Activated CD4-positive, alpha-beta T cell treated with anti-CD3 and anti-CD28 coated beads, Interleukin-2, Interleukin-6, amounts not matched to agents 100 ng/mL and 50 ng/mL, durations not matched to agents 16 hours and 8 hours (primary cell): ENCODE measurements at places on chromosomes 2 and 18.

DNA sequence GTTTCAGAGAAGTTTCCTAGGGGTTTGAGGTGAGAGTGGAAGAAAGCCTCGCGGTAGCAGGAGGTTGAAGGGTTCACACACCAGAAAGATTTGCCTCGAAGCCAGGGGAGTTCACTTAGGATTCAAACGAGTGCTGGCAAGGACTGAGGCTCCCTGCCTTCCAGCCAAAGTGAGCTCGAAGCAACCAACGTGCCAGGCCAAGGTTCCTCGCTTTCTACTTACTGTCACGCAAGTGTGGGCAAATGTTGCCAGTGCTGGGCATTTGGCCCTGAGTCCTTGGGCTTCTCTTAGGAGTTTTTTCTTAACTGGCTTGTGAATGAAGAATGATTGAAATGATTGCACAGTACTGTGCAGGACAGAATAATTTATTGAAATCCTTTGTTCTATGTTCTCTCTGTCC, 53.6 kb downstream of the TMEM178A start:
- no peak for DNase-seq

- DNase-seq = no peak
Observed at GRCh38 chr18:7116001-7116730, 1.4 kb downstream of the LAMA1 start.

DNA sequence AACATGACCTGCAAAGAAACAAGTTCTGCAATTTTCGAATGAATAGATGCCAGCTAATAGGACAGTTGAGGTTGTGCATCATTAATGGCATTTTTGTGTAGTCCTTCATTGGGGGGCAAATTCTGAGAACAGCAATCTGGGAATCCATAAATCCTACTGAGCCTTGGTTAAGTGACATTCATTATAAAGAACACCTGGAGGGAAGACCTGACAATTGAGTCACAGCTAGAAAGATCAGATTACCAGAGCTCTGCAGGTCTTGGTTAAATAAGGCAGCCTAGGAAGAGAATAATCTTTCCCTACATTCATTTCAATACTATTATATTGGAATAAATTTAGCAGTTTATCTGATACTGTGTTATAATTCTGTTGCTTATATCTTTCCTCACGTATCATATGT, 14.3 kb downstream of the KCNH7 start:
- DNase-seq = no peak

DNA sequence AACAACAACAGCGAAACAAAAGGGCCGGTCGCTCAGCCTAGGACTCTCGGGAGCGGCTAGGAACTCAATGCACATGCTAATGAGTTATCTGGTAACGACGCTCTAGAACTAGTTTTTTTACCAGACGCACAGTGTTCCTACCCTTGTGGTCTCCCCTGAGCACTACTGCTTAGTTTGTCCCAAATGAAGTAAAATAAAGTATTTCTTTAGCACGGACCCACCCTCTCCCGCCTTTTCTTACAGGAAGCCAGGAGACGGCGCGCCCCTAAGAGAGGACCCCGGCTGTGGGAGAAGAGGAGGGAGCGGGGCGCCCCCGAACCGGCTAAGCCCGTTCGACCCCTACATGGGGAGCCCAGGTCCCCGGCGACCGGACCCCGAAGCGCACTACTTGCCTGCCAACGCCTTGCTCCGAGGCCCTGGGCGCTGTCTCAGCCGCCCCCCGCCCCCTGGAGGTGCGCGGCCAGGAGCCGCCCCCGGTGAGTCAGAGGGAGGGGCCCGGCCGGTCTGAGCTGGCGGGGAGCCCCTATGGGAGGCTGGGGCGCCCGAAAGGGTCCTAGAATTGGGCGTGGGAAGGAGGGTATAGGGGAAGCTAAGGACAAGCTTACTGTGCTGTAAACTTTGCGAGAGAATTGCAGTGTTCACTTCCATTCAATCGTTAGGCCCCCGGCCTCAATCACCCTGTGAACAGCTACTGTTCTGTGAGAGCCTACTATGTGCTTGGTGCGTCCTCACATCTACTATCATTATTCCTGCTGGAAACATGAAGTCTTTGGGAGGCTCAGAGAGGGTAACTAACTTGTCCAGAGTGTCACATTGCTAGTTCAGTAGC, 3.6 kb upstream of the CAPG start:
- no peak for DNase-seq

DNA sequence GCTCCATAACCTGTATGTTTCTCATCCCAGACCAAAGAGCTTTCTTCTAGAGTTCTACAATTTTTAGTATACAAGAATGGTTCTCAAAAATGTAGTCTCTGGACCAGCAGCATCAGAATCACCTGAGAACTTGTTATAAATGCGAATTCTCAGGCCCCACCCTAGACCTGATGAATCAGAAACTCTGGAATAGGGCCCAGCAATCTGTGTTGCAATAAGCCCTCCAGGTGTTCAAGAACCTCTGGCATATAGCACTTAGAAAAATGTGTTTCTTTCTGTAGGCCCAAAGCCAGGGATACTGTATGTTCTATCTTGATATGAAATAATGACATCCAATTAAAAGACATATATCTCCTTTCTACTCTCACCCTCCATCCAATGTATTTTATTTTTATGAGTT, 10.4 kb downstream of the PAIP2B start:
- DNase-seq = no peak

DNA sequence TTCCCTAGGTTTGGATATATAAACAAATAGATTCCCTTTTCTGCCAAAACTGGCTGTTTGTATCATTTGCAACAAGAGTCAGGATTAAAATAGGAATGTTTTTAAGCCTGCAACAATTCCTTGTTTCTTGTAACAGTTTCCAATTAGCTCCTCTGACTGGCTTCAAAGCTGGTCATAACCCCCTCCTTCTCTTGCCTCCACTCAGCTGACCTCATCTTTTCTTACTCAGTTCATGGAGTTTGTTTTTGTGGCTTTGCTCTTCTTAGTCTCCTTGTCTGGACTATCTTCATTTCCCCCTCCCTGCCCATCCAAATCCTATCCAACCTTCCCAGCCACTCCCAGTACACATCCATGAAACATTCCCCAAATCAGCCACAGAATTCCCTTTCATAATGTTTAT, 14.3 kb upstream of the RAPH1 start:
- DNase-seq = no peak

GRCh38 chr2:118510807-118511206, 336.6 kb downstream of the EN1 start:
- DNase-seq = no peak

DNA sequence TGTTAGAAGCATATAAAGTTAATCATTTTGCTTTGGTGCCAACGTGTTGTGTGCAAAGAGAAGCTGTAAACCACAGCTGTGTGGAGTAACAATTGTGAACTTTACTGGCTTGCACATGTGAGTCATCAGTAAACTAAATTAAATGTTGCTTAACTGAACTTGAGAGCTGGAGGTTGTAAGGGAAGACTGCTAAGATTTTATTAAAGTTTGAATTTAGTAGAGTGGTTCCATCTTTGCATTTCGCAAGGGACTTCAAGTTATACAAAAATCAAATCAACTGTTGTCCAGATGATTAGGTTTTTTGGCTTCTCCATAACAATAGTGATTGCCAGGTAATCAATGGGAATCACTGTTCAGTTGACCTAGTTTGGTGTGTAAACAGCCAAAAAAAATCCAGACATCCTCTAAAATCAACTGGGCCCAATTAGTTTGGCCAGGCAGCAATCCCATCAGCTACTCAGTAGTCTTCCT, 247.4 kb downstream of the MYO3B start:
- DNase-seq = no peak

GRCh38 chr2:100039291-100039980, 103.0 kb downstream of the AFF3 start:
- DNase-seq = no peak

GRCh38 chr2:1397350-1397749, 15.9 kb upstream of the TPO start:
- no peak for DNase-seq

- DNase-seq = no peak
Observed at GRCh38 chr2:65558743-65559142, 126.3 kb upstream of the SPRED2 start.

- peak; percentile 50 for DNase-seq
Observed at GRCh38 chr2:85584857-85585780, 888 bp downstream of the VAMP5 start.

DNA sequence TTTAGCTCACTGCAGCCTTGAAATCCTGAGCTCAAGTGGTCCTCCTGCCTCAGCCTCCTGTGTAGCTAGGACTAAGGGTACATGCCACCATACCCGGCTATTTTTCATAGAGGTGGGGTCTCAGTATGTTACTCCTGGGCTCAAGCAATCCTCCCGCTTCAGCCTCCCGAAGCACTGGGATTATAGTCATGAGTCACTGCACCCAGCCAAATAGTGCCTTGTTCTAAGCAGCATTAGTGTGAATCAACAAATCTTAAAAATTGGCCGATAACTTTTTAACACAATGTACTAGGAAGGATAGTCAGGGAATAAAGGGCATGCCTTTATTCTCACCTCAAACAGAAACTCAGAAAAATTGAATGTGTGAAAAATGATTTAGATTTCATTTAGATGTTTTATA, 51.6 kb downstream of the XRCC5 start:
- no peak for DNase-seq
